ENCODE measurements at places on chromosomes 2 and 18. TPM values are rescaled to one million over a fixed set of nuclear protein-coding genes. Genes with fewer than 3 reads are reported as not detected.

The REG3A gene
- total RNA-seq: not detected

The FAM228B gene
- total RNA-seq: 7.4 TPM

The ADD2 gene
- 187 TPM for total RNA-seq

The NEB gene
- 2.1 TPM for total RNA-seq

The NYAP2 gene
- total RNA-seq: not detected

The SULT1C4 gene
- total RNA-seq: 4.9 TPM

The POTEI gene
- total RNA-seq: 3.2 TPM

- no peak overlapping the region for H3K4me3 ChIP-seq
- DNase-seq: no peak
- H3K4me1 ChIP-seq: peaks cover 67% of the 10 kb centered on the region
- no peaks in the 10 kb centered on the region for H3K27me3 ChIP-seq
Observed at GRCh38 chr2:101140237-101140636, 10.9 kb downstream of the TBC1D8 start.

DNA sequence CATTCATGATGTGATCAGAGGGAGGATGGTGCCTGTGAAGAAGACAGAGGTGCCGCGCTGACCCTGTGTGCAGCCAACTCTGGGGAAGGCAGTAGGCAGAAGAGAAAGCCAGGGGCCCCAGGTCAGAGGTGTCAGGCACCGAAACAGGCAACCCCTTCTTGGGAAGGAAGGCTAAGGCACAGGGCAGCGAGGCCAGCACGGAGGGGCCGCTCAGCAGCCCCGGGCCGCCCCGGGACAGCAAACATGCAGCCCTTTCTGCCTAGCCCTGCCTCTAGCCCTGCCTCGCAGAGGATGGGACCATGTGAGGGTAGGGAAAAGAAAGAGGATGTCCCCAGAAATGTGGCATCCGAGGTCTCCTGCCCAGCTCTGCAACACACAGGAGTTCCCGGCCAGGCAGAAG is 7.7 kb upstream of the MAL start:
- H3K27ac ChIP-seq: no peak overlapping the region
- peaks cover 29% of the 10 kb centered on the region for H3K4me1 ChIP-seq
- no peaks in the 10 kb centered on the region for H3K36me3 ChIP-seq
- H3K27me3 ChIP-seq: peaks cover 10% of the 10 kb centered on the region

DNA sequence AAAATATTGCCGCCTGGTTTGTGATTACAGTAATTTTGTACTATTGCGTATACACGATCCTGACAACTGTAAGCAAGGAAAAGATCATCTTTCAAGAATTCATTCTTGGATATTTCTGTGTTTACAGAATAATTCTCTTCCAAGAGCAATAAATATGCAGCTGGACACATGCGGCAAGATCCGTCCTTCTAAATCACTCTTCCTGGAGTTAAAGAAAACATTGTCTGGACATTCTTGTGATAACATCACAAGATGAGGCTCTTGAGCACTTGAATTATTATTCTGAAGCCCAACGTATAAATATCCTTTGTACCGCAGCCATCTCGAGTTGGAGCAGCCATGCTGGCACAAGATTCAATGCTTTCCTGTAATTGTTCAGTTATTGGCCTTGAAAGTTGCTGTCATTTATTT is 9.9 kb downstream of the FHL2 start:
- no peak overlapping the region for H3K27ac ChIP-seq
- H3K4me1 ChIP-seq: no peaks in the 10 kb centered on the region
- DNase-seq: no peak
- no peak overlapping the region for H3K4me3 ChIP-seq
- peaks cover 20% of the 10 kb centered on the region for H3K36me3 ChIP-seq

GRCh38 chr18:27073404-27073830 is 111.7 kb downstream of the CHST9 start:
- DNase-seq: no peak
- H3K4me1 ChIP-seq: peaks cover 15% of the 10 kb centered on the region
- H3K27me3 ChIP-seq: no peaks in the 10 kb centered on the region
- no peak overlapping the region for H3K4me3 ChIP-seq
- no peak overlapping the region for H3K27ac ChIP-seq
- no peaks in the 10 kb centered on the region for H3K36me3 ChIP-seq

- no peaks in the 10 kb centered on the region for H3K4me1 ChIP-seq
- H3K27me3 ChIP-seq: no peaks in the 10 kb centered on the region
- no peak overlapping the region for H3K4me3 ChIP-seq
- no peak for DNase-seq
Observed at GRCh38 chr2:37090019-37090477, 5.7 kb downstream of the GPATCH11 start.

- H3K4me1 ChIP-seq: peaks cover 5% of the 10 kb centered on the region
- H3K36me3 ChIP-seq: no peaks in the 10 kb centered on the region
- no peak for DNase-seq
- H3K4me3 ChIP-seq: no peak overlapping the region
- H3K27me3 ChIP-seq: no peaks in the 10 kb centered on the region
Observed at GRCh38 chr2:60699617-60700016, 56.5 kb upstream of the PAPOLG start.

GRCh38 chr18:50527636-50528307 is 32.1 kb upstream of the MAPK4 start:
- no peak overlapping the region for H3K27ac ChIP-seq
- H3K4me3 ChIP-seq: no peak overlapping the region
- peaks cover 13% of the 10 kb centered on the region for H3K27me3 ChIP-seq

- peak; percentile 30 for DNase-seq
- peaks cover 57% of the 10 kb centered on the region for H3K27me3 ChIP-seq
- no peaks in the 10 kb centered on the region for H3K36me3 ChIP-seq
- peaks cover 46% of the 10 kb centered on the region for H3K4me1 ChIP-seq
- H3K4me3 ChIP-seq: peak overlapping the region; percentile 49
- no peak overlapping the region for H3K27ac ChIP-seq
Observed at GRCh38 chr2:130963196-130963848, 126.6 kb downstream of the ARHGEF4 start.

DNA sequence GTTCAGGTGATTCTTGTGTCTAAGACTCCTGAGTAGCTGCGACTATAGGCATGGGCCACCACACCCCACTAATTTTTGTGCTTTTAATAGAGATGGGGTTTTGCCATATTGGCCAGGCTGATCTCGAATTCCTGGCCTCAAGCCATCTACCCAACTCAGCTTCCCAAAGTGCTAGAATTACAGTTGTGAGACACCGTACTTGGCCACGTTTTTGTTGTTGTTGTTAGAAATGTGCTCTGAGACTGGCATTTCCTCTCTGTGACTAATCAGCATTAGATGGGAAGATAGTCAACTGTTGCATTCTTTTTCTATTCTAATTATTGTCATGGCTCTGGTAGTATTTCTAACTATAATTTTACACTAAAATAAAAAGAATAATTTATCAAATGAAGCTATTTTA is 191.7 kb downstream of the CAMKMT start:
- H3K27ac ChIP-seq: no peak overlapping the region
- H3K36me3 ChIP-seq: peaks cover 4% of the 10 kb centered on the region
- peaks cover 14% of the 10 kb centered on the region for H3K4me1 ChIP-seq

- no peaks in the 10 kb centered on the region for H3K27me3 ChIP-seq
- peaks cover 7% of the 10 kb centered on the region for H3K36me3 ChIP-seq
- no peak overlapping the region for H3K27ac ChIP-seq
Observed at GRCh38 chr18:10562773-10563160, 36.9 kb downstream of the NAPG start.

DNA sequence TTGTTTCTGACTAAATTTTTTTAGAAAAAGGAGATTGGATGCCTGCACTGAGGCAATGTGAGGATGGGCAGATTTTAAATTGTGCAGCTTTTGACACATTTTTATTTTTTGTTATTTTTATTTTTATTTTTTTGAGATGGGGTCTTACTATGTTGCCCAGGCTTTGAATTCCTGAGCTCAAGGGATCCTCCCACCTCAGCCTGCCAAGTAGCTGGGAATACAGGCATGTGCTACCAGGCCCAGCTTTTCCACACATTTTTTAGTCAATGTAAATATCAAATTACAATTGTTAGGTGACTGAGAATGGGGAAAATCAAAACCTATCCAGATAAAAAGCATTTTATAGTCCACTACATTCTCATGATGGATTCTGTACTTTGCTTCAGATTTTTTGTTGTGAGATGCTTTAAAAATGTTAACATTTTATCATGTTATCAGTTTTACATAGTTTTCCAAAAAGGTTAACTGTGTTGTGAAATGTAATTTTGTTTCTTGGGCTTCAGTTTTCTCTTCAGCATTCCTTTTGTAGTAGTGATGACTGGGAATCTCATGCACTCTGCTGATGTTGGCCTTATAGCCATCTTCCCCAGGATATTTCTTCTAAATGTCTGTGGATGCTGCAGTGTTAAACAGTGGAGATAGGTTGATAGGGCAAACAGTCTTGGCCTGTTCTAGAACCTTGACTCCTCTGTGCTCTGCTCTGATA is 41.4 kb downstream of the PKP4 start:
- H3K27ac ChIP-seq: peak overlapping the region; percentile 6
- no peaks in the 10 kb centered on the region for H3K27me3 ChIP-seq
- no peak for DNase-seq
- H3K36me3 ChIP-seq: no peaks in the 10 kb centered on the region

Data from WTC11 (cell line).